ENCODE measurements at places on chromosomes 3 and 15.

GRCh38 chr3:48897460-48898376 lies 964 bp downstream of the SLC25A20 start:
- no peak for DNase-seq

DNA sequence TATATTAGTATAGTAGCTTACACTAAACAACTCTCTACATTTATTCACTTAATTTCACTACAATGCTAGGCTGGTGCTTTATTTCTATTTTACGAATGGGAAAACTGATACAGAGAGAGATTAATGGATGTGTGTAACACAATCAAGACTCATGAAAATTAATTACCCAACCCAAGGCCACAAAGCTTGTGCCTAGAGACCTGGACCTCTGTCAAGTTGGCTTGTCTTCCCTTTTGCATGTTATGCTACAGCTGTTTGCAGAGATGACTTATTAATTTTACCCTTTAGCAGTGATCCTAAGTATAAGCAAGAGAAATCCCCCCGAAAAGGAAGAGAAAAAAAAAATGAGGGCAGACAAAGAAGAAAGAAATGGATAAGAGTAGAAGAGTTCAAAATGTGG lies 162.5 kb downstream of the C3orf38 start:
- no peak for DNase-seq

DNA sequence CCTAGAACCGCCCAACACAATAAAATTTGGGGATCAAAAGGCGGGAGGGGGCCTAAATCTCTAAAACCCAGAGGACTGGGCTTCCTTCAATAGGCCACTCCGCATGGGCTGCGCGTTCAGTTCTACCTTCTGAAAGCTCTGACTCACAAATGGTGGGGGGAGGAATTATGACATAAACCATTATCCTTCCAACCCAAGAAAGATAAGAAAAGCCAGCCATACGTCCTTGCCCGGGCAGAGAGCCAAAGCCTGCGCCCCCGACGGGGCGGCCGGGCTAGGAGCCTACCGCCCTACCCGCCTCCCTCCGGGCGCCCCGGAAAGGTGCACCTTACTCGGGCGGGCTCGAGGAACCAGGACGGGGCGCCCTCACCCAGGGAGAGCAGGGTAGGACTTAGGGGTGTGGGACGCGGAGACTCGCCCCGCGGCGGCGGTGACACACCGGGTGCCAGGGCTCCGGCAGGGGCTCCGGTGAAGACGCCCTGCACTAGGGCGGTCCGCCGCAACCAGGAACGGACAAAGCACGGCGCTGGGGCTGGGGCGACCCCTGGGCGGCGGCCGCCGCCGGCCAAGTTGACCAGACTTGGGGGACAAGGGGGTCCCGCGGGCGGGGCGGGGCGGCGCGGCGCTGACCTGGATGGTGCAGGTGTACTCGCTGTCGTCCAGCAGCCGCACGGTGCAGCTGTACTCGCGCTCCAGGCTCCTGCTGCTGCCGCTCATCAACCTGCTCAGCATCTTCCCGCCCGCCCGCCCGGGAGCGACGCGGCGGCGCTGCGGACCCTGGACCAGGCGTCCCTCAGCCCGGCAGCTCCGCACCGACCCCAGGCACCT lies 534 bp downstream of the FRMD5 start:
- no peak for DNase-seq

DNA sequence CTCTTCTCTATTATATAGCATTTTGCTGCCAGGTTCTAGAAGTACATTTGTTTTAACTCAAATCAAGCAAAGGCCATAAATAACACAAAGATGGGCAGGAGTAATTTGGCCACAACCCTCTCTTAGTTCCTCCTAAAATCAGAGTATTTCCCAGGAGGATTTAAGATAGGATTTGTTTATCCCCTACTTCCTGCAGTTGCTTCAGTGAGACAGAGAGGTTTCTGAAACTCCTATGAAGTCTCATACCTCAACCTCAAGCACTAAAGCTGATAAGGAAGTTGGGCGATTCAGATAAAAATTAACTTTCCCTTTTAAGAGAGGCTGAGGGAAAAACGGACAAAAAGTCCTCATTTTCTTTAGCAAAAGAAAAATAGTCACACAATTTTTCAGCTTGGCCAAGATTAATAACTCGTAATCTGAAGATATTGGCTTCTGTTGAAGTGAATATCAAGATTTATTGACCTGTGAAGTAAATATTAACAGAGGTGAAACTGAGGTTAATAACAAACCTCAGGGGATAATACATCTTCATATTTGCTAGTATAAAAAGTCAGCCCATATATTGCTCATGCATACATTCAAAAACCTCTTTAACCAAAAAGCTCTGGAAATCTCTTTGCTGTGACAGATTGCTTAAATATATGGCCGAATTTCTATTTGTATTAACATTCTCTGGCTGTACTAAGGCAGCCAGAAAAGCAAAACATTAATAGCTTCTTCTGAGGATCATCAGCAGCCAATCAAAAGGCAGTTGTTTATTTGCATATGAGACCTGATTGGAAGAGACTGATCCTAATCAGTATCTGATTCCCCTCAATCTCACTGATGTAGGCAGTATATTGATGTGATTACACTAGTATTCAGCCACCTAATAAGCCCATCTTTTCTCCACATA lies 90.6 kb upstream of the GADL1 start:
- no peak for DNase-seq

DNA sequence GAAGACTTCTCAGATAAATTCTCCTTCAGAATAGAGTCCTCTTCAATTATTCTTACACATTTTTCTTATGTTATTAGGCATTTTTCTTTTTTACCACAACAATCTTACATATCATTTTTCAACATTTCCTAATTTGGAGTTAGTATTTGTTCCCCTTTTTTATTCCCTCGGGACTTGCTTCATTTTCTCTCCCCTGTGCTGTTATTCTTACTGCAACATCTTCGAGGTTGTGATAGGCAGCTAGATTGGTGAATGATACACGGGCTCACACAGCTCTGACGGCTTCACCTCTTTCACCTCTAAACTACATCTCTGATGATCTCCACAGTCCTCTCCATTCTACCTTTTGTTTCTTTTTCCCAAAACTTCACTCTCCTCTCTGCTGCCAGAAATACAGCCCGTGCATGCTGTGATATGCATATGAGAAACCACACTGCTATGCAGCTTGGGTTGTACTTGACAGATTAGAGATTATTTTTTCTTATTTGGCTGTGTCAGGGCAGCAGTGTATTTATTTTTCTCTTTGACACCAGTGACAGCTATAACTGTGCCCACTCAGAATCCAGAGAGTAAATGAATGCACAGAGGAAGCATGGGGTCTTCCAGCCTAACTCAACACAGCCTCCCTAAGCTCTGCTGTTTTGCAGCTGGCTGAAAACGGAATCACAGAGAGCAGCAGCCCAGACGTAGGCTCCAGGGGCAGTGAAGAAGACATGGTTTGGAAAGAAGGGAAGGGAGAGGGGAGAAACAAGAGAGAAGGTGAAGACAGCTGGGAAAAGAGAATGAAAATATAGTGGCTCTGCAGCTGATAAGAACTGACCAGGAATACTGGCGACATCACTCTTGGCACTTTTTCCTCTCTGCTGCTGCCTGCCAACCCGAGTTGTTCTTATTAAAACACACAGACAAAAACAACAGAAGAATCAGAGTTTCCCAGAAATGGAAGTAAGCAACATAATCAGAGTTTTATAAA lies 61.8 kb downstream of the SLC9A9 start:
- DNase-seq: no peak

- DNase-seq: no peak
Observed at GRCh38 chr15:64134345-64134829, 17.1 kb upstream of the SNX22 start.

- DNase-seq: no peak
Observed at GRCh38 chr3:49841806-49842205, 14.6 kb downstream of the TRAIP start.

DNA sequence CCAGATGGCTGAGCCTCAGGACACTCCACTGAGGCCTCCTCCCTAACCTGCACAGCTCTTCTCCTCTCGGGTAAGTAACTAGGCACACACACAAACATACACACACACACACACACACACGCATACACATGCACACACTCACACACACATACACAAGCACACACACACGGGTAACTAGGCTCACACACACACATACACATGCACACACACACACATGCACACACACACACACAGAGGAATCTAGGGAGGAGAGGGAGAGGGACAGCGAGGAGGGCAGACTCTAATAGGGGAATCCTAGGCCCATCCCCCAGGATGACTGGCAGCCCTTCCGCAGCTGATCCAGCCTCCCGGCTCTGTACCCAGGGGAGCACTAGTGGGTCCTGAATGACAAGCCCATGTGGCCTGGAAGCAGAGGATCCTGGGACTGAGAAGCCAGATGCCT lies 177.4 kb upstream of the LINGO1 start:
- DNase-seq: no peak

- no peak for DNase-seq
Observed at GRCh38 chr15:66459818-66460615, 37.5 kb downstream of the SNAPC5 start.

GRCh38 chr3:42216302-42216701 lies 49.7 kb downstream of the CCK start:
- no peak for DNase-seq

GRCh38 chr3:71062952-71063772 lies 520.4 kb downstream of the FOXP1 start:
- no peak for DNase-seq

DNA sequence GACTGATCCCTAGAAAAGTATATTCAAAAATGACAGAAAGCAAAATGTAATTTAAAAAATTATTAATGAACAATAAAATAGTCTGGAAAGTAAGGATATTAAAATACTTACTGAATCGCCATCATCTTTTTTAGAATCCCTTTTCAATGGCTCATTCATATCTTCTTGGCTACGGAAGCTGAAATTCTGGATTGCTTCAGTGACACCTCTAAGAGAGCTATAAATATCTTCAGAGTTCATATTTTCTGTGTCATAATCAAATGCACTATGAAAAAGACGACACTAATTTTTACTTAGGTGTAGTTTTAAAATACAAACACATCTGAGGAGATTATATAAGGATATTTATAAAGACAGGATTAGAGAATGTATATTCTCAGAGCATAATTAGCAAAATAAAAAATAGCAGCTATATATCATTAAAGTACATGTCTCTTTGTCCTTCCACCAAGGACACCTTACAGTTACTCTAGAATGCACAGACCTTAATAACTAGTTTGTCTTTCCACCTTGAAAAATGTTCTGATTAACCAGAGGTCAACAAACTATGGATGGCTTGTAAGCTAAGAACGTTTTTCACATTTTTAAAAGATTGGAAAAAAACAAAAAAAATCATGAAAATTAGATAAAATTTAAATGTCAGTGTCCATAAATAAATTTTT lies 98.6 kb upstream of the UBP1 start:
- DNase-seq: no peak

GRCh38 chr3:59774634-59775033 lies 724.8 kb upstream of the CFAP20DC start:
- DNase-seq: no peak

DNA sequence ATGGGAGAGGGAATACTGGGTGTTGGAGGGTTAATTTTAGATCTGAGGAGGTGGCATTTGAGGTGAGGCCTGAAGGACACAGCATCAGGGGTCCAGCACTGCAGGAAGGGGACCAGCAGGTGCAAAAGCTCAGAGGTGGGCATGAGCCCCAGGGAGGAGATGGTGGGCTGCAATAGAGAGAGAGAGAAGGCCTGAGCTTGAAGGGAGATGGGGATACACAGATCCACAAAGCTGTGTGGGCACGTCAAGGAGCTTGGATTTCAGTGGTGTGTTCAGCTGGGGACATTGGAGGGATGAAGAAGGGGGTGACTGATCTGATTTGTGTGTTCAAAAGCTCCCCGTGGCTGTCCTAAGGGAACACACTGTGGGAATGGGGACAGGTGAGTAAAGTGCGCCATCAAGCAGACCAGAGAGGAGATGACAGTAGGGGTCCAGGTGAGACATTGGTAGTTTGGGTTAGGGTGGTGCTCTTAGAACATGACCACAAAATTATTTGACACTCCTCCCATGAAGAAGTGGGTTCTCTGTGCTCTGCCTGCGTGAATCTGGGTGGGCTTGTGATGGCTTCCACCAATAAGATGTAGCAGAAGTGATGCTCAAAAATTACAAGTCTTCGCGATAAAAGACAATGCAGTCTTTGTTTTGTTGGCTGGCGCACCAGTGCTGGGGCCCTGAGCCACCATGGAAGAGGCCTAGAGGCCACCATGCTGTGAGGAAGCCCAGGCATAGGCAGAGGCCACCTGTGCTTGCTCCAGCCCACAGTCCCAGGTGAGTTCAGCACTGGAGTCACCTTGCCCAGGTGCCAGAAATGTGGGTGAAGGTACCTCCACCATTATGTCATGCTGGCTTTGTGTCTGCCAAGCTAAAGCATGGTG lies 1.9 kb upstream of the WNT7A start:
- no peak for DNase-seq

GRCh38 chr3:484341-484740 lies 287.8 kb downstream of the CHL1 start:
- no peak for DNase-seq

GRCh38 chr15:99719096-99719541 lies 14.1 kb downstream of the LYSMD4 start:
- DNase-seq: no peak

DNA sequence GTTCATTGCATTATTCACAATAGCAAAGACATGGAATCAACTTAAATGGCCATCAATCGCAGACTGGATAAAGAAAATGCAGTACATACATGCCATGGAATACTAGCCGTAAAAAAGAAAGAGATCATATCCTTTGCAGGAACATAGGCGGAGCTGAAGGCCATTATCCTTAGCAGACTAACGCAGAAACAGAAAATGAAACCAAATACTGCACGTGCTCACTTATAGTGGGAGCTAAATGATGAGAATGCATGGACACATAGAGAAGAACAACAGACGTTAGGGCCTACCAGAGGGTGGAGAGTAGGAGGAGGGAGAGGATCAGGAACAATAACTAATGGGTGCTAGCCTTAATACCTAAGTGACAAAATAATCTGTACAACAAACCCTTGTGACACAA lies 57.9 kb downstream of the RASA2 start:
- no peak for DNase-seq

DNA sequence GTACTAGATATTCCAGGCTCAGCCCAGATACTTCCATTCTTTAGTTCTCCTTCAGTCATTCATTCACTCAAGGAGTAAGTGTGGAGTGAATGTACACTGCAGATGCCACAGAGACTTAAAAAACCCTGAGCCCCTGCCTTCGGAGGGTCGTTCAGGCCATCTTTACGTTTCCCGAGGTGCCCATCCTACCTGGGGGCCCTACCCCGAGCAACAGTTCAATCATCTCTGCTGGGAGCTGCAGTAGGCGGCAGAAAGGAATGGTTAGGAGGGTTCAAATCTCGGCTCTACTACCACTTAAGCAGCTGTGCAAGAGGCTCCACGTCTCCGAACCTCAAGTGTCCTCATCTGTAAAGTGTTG lies 613 bp downstream of the SEC13 start:
- DNase-seq: no peak

DNA sequence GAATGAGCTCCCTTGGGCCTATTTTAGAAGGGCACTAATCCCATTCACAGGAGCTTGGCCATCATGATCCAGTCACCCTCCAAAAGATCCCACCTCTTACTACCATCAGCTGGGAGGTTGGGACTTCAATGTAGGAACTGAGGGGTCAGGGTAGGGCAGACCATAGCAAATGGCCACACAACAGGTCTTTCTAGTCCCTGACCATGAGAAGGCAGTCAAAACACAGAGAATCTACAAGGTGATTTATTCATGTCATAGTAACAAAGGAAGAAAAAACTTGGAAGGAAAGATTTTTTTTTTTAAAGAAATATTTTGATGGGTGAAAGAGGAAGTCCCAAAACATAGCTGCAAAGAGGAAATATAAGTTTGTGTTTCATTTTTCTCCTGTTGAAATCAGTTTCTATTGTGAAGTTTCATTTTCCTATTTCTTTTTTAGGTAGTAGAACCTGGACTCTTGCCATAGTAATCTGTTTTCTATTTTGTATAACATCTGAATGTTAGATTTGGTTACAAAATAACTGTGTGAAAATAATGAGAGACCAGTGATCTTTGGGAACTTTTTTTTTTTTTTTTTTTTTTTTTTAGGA lies 23.5 kb upstream of the TNFSF10 start:
- DNase-seq: no peak
